ENCODE measurements at places on chromosomes 16 and 17.

- no peak for DNase-seq
These were observed 367.8 kb upstream of the SOX9 start for GRCh38 chr17:71753070-71753469.

DNA sequence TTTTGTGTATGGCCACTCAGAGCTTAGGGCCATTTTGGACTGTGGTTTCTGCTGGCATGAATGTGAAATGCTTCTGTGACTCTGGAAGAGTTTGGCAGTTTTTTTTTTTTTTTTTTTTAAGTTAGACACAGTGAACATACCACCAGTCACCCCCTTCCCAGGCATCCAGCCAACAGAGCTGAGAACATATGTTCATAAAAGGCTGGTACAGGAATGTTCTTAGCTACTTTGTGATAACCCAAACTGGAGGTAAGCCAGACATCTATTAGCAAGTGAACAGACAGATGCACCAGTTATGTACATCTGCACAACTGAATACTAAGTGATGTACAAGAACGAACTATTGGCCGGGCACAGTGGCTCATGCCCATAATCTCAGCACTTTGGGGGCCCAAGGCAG, 92.7 kb downstream of the ABCC1 start:
- DNase-seq, result no peak

DNA sequence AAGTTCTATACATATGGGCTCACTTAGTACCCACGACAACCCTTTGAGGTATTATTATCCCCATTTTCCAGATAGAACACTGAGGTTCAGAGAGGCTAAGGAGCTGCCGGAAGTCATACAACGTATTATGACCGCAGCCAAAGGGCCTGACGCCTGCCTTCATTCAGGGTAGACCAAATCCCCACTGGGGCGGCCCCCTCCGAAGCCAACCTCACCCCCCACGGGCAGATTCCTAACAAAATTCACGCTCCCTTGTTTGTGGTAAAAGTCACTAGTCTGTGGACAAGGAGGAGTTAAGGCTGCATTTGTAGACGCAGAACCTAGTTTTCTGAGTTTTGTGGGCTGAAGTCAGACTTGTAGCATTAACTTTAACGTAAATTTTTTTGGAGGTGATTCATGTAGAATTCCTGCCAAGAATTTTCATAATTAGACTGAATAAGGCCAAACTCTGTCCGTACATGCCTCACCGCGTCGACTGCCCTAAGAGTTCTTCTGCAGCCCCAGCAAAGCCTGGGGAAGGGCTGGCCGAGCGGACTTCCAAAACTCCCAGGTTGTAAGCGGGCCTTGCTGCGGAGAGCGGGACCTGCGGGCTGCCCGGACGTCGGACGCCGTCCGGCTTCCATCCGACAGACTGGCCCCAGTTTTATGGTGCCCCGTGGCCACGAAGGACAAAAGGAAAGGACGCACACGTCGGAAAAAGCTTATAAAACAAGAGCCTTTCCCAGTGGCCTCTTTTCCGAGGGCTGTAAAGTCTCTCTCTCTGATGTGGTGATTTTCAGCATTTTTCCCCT, 75.7 kb downstream of the NXN start:
- no peak for DNase-seq

GRCh38 chr16:76941113-76941512, 249.9 kb upstream of the MON1B start:
- DNase-seq, result no peak

DNA sequence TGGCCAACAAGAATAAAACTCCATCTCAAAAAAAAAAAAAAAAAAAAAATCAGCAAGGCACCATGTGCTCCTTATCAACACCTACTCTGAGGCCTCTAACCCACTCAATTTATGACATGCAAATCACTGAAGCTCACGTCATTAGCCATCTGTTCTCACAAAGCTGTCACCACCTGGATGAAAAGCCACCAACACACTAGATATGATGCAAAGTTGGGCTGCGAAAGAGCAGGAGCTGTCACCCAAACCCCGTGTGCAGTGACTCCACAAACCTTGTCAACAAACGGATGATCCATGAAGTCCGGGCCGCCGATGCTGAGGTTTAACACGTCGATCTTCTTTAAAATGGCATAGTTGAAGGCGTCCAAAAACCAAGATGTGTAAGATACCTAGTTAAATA, 25.3 kb downstream of the MBTPS1 start:
- DNase-seq, result no peak

GRCh38 chr17:51563961-51564360, 303.6 kb downstream of the UTP18 start:
- no peak for DNase-seq

- DNase-seq, result no peak
These were observed 709.5 kb downstream of the KCNJ2 start for GRCh38 chr17:70878879-70879278.

GRCh38 chr17:66540131-66540781, 237.8 kb downstream of the PRKCA start:
- no peak for DNase-seq

- no peak for DNase-seq
These were observed 17.7 kb downstream of the NLRC5 start for GRCh38 chr16:57007050-57007449.

DNA sequence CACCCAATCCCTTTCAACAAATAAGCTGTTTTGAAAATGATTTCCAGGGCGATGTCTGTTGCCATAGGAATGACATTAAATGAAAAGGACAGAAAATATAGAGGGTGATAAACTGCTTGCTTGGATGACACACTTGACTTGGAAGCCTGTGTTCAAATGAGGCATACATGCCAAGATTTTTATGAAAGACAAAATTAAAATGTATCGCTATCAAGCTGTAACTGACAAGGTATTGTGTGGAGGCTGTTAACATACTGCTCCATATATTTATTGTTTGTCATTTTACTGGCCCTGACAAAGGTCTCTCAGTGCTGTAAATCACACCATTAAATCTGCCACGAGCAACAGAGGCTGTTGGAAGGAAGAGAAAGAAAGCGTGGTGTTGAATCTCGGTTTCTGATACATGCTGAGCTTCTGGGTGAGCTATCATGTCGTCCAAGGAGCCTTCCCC, 456.2 kb upstream of the SALL1 start:
- peak; percentile 24 for DNase-seq

DNA sequence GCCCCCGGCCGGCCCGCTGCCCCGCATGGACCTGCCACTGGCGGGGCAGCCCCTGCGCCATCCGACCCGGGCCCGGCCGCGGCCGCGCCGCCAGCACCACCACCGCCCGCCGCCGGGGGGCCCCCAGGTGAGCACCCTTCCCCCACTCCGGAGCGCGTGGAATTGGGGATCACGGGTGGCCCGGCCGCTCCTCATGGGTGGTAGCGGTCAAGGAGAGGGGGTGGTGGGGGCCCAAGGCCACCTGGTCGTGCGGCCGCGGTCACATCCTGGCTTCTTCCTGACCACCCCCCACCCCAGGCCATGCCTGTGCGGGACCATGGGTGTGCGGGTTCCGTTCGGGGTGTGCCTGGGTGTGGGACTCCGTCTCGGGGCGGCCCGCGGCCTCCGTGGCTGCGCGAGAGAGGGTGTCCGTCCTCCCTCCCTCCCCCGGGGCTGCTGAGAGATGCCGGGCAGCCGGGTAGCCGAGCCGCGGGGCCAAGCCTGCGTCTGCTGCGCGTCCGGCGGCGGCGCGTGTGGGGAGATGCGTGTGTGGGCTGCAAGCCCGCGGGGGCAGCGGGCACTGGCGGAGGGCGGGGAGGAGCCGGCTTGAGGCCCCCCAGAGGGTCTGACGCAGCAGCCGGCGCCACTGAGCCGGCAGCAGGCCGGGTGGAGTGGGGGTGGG, 6.8 kb downstream of the ACD start:
- peak; percentile 72 for DNase-seq

- DNase-seq, result no peak
These were observed 3.3 kb upstream of the PRSS33 start for GRCh38 chr16:2790631-2791030.

- DNase-seq, result no peak
These were observed 254.3 kb upstream of the TNRC6C start for GRCh38 chr17:77704048-77704815.

DNA sequence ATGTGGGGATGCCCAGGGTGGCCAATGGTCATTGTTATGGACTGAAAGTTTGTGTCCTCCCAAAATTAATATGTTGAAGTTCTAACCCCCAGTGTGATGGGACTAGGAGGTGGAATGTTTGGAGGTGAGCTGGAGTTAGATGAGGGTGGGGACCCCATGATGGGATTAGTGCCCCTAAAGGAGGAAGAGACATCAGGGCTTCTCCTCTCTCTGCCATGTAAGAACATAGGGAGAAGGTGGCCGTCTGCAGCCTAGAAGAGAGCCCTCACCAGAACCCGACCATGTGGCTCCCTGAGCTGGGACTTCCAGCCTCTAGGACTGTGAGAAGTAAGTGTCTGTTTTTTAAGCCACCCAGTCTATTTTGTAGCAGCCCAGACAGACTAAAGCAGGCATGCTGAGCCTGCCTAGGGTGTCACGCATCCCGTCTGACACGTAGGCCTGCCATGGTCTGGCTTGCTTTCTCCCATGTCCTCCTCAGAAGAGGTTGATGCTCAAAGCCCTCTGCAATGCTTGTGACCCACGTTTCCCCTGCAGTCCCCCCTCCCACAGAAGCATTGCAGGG, 4.0 kb upstream of the PRPSAP1 start:
- no peak for DNase-seq

DNA sequence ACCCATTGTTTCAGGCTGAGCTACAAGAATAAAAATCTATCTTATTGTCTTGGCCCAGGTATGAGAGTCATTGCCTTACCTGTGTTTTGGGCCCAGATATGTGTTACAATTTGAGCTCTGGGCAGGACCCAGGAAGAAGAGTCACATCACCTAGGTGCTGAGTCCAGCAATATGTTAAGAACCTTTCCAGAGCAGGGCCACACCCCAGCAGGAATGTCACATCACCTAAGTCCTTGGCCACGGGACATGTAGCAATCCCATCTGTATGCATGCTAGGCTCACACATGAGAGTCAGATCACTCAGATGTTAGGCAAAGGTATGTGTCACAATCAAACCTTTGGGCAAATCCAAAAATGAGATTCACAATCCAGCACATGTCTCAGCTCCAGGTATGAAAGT, 2103.5 kb downstream of the TP53TG3F start:
- no peak for DNase-seq

DNA sequence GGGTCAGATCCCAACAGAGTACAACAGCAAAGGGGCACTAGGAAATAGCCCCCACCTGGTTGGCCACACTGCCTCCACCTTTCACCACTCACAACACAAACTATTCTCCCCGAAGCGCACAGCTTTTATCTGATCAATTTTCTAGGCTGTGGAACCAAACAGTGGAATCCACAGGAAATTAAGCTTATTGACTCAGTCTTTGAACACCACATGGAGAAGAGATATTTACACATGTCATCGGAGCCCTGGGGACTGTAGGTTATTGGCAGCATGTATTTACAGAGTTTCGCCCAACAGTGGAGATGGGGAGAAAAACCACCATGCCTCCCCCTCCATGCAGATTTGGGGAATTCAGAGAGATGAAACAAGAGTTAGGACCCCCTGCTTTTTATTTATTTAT, 154.8 kb downstream of the XYLT1 start:
- no peak for DNase-seq

GRCh38 chr17:60039847-60040442, 38.8 kb downstream of the HEATR6 start:
- no peak for DNase-seq

- DNase-seq, result no peak
These were observed 950 bp downstream of the KLHDC4 start for GRCh38 chr16:87764600-87765472.

- no peak for DNase-seq
These were observed 6.4 kb upstream of the SLFN12L start for GRCh38 chr17:35543856-35544255.

All from COR-L47 (cell line).